Foreskin fibroblast (primary cell): ENCODE measurements at places on chromosomes 16 and 17.
A peak's percentile ranks its signal among the peaks of the same experiment; 100 is the strongest.

DNA sequence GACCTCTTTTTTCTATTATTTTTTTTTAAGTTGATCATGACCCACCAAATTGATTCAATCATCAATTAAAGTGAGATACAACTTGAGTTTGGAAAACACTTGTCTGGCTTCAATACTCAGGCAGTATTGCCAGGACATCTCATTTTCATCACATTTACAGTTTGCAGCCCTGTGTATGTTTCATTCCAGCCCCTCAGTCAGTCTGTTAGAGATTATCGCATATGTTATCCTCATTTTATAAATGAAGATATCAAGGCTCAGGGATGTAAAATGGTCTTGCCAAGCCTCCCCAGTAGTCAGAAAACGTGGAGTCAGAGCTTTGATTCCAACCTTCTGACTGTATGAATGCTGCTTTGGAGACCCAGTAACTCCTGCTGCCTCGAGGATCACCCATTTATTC lies 87.3 kb upstream of the CACNG3 start:
- DNase-seq: no peak

DNA sequence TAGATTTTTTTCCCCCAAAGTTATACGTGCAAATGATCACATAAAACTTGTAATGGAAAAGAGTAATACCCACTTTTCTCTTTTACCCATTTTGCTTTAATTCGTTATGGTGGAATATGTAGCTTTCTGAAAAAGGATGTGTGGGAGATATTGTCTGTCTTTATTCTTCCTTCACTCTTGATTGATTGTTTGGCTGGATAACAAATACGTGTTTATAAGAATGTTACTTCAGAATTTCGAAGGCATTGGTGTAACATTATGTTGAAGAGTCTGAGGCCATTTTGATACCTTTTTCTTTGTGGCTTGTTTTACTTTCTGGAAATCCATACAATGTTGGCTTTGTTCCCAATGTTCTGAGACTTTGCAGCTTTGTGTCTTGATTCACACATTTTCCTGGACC lies 71.4 kb downstream of the BCAS3 start:
- no peak for DNase-seq

DNA sequence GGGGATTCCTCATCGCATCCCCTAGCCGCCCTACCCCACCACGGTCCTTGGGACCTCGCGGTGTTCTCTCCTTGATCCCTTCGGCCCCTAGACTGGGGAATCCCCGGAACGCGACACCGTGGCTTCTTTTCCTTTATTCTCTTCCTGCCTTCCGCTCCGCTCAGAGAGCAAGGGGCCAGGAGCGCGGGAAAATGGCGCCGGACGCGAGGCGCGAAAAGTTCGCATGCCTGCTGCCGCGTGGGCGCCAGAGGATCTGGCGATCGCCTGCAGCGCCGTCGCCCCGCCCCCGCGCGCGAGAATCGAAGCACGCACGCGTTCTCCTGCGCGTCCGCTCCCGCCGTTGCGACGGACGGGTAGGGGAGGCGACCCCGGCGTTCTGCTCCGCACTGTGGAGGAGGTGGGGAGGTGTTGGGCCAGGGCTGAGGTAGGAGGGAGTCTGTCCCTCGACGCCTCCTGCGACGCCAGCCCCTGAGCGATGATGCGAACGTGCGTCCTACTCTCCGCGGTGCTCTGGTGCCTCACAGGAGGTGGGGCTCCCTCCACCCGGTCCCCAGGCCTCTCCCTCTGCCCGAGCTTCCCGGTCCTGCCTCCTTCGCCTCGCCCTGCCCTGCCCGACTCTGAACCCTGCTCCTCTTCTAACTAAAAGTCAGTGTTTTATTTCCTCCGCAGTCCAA lies at the start of gene ZPBP2:
Gene ZPBP2 (plus strand): TSS at position 323 of the 674 bp plus-strand sequence. CDS start 153 bp downstream, at position 476.
- peak; percentile 20 for DNase-seq

GRCh38 chr16:85144026-85144915 lies 32.0 kb upstream of the CIBAR2 start:
- no peak for DNase-seq

DNA sequence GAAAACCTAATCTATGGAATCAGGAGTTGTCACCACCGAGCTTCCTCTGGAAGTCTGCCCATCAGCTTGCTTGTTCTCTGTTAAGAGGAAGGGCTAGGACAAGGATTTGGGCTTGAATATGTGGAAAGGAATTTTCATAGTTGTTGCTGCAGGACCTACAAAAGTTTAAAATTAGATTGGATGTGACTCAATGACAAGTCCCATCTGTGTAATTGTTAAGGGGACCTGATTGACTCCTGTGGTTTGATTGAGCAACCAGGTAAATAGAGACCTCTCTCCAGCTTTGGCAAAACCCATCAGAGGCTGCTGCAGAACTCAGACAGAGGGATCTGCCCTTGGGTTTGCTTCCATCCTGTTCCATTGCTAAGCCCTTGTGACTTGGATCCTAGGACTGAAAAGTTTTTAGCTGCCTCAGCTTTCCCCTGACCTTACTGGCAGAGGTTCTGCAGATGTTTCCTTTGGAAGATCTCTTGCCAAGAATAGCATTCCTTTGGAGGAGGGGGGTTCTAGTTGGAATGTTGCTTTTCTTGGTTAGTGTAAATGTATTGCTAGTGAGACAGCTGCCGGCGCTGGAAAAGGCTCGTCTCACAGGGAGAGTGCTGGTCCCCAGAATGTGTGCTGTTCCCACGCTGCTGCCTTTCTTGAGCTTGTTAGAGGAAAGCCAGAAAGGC lies 50.0 kb downstream of the SF3B3 start:
- DNase-seq: peak; percentile 97

DNA sequence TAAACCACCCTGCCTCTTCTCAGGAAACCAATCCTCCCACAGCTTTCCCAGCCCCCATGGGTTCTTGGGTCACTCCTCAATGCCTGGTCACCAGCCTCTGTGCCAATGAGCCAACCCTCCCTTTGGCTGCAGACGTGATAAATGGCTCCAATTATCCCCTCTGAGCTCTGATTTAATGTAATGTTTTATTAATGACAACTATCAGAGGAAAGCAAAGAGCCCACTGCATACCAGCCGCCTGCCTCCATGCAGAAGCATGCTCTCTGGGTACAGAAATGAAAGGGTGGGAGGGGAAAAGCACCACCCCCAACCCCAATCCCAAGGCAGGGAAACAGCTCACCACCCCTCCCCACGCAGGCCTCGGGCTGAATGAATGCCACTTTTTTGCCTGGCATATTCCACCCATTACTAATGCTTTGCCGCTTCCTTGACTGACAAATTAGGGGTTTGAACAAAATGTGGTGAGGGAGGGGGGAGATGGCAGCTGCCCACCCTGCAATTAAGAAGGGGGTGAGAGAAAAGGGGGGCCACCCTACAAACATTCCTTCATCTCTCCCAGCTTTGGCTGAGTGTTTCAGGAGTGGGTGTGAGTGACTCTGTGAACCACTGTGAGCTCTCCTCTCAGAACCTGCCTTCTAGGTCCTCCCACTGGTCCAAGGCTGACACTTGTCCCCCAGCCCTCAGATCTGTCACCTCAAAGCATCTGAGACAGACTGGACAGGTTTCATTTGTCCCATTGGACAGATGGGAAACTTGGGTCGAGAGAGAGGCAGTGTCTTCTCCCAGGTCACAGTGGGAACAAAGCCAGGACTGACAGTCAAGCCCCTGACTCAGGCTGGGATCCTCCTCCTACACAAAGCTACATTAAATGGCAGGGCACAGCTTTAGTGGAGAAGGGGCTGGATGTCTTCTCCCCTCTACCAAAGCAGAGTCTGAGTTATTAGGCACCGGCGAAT lies 161.5 kb downstream of the TMEM132E start:
- DNase-seq: no peak

- DNase-seq: no peak
These were observed 949.6 kb upstream of the GOT2 start for GRCh38 chr16:59683709-59684108.

- DNase-seq: no peak
These were observed 5.0 kb upstream of the SERPINF2 start for GRCh38 chr17:1737531-1738291.

GRCh38 chr16:2204416-2205103 lies 694 bp upstream of the MLST8 start:
- no peak for DNase-seq

DNA sequence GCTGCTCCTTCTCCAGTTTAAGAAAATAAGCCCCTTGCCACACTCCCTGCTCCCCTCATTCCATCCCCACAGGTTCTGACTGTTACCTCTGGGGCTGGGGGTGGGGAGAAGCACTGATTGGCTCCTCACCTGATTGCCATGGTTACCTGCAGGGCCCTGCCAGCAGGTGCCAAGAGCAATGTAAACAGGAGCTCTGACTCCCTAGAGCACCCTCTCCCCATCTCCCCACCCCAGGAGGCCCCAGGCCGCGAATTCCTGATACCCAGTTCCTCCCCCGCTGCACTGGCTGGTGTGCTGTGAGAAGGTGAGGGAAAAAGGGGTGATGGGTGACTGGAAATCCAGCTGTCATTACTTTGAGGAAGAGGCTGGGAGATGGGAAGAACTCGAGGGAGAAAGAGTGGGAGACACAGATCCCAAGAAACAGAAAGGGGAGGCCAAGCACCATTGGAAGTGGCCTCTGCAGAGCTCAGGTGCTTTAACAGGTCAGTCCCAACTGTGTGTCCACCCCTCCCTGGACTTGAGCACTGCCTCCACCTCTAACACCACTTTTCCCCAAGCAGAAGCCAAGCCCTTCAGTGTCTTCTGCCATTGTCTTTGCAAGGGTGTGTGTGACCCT lies 4.5 kb downstream of the PCGF2 start:
- DNase-seq: no peak

DNA sequence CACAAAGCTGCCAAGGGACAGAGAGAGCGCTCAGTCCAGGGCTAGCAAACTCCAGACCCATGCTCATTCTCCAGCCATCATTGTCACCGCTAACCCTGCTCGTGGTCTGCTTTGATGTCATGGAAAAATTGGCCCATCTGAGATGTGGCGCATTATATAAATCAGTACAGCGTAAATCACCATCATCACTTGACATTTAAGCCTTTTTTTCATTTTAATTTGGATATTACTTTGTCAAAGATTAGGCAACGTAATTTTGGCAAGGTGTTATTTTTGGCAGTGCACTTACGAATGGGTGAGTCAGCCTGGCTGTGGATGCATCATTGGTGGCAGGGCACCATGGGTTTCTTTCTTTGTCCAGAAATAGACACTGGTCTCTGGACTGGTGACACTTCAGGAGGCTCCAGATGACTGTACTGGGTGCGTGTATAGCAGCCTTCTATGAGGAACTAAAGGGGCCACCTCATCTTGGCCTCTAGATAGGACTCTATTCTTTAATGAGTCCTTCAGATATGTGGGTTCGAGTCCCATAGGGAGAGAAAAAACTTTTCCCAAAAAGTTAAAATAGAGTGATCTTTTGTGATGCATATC lies 166.3 kb downstream of the MSI2 start:
- DNase-seq: peak; percentile 61

DNA sequence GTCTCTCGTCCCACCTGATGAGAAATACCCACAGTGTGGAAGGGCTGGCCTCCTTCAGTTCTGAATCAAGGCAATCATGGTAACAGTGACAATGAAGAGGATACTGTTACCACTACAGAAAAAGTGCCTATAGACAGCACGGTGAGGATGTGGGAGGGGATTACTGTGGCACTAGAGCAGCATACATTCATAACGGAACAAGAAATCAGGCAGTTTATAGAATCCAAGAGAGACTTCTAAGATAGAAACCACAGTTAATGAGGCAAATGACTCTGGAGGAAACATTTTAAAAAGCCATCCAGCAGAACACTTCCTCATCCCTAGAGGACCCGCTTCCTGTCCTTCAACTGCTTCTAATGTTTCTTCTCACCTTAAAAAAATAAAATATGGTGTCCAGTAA lies 2.7 kb downstream of the RUSF1 start:
- no peak for DNase-seq

DNA sequence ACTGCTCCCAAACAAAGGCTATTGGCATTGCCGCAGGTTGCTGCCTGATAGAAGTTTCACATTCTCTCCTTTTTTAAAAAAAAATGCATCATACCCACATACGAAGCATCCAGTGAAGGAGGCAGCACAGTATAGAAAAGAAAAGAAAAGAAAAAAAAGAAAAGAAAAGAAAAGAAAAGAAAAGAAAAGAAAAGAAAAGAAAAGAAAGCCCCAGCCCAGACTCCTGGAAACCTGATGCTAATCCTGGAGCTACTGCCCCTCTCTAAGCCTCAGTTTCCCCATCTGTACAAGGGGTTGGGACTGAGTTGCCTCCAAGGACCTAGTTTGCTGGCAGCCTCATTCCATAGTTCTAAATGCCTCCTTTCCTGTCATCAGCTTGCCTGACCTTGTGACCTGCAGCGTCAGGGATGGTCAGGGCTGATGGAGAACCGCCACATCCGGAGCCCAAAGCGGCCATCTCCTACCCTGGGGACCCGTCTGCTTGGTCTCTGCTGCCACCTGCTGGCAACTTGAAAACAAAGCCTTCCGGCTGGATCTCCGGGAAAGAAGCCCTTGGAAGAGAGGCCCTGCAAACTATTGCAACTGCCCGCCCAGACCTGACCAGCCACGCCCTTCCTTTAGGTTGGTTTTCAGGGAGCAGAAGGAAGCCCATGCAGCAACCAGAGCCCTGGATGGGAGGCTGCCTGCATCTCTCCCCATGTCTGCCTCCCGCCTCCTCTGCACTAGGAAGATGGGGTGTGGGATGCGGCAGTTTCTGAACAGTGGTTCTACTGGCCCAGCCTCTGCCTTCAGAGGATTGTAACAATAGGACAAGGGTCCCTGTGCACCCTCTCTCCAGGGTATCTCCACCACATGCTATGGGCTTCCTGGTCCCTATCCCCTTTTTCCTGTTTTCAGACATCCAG lies 13.0 kb downstream of the AIPL1 start:
- DNase-seq: peak; percentile 89

- DNase-seq: no peak
These were observed 21.5 kb upstream of the DYNLL2 start for GRCh38 chr17:58061672-58062071.

GRCh38 chr16:303760-304505 lies 21.0 kb downstream of the PDIA2 start:
- peak; percentile 14 for DNase-seq

DNA sequence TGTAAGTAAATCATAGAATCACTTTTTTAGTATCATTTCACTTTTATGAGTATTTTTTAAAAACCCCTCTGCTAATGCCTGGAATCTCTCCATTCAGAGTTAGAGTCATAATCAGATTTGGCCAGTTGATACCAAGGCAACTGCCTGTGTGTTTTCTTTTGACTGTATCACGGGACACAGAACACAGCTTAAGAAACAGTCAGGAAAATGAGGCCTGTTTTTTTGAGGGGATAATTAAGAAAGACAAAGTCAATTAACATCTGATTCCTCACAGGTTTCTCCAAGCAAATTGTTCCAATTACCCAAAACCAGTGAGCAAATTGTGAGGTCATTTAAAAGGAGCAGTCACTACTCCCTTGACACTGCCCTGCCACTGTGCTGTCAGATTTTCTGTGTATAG lies 944.5 kb upstream of the SOX9 start:
- no peak for DNase-seq

GRCh38 chr17:8417806-8418205 lies 17.9 kb upstream of the NDEL1 start:
- DNase-seq: no peak

DNA sequence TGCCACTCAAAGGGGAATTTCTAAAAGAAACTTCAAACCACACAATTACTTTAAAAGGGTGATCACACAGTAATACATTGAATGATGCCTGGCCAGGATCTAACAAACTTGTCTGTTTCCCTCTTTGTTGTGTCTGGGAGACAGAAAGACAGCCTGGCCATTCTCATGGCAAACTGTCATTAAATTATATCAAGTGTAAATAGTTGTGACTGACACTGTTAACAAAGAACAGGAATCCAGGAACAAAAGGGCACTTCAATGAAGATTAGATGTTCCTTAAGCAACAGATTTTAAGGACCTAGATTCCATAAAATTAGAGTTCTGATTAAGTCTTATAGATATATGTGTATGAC lies 383.6 kb downstream of the KCNJ2 start:
- no peak for DNase-seq
